ENCODE measurements at places on chromosomes 3 and 15.
A peak's percentile ranks its signal among the peaks of the same experiment; 100 is the strongest.

- no peak for DNase-seq
Observed at GRCh38 chr3:176968631-176969030, 228.7 kb downstream of the TBL1XR1 start.

DNA sequence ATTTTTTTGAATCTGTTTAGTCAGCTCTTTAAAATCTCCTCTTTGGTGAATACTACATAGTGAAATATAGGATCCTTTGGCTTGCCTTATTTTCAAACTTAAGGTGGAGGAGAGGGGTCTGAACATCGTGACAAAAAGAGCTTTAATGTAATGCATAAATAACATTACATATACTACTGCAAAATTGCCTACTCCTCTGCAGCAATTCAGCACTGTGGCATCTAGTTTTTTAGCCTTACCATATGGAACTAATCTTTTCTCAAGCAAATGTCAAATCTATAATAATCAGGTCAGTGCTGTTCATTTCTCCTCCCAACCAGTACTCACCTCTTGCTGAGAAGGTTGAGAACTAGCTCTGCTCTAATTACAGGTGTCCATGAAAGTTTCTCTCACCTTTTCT lies 394.0 kb upstream of the CDIN1 start:
- no peak for DNase-seq

- DNase-seq = peak; percentile 95
Observed at GRCh38 chr3:193592841-193593667, at the start of gene OPA1. Gene OPA1, plus strand, starts transcription at chr3:193593208. Its CDS starts 170 bp downstream, at chr3:193593378.

DNA sequence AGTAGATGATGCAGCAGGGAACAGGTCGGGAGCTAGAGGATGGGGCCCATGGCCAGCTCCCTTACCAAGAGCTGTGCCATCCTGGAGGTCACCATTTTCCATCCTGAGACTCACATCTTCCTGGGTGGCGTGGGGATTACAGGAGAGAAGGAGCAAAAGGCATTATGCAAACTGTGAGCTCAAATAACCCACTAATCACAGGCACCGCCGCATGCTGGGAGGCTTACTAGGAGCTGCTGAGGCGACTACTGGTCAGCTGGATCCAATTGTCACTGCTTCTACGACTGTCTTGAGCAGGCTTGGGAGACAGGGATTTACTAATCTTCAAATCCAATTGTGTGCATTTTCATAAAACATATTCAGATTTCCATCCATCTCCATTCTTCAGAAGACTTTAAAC lies 12.5 kb upstream of the KBTBD12 start:
- DNase-seq = no peak

- no peak for DNase-seq
Observed at GRCh38 chr15:74565381-74566085, 24.5 kb downstream of the ARID3B start.

DNA sequence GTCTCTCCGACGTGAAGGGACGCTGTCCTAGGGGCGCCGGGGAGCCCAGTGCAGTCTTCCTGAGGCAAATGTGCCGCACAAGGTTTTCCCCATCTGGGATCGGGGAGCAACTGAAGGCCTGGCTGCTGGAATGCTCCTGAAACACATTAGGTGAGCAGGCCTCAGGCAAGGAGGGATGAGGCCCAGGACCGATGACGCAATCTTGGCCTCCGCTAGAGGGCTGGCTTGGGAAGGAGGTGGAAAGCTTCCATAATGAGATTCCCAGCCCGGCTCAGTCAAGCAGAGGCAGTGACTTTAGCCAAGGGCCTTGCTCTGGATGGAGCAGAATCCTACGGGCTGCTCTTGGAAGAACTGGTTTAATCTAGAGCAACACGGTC lies 50.8 kb downstream of the CPN2 start:
- no peak for DNase-seq

DNA sequence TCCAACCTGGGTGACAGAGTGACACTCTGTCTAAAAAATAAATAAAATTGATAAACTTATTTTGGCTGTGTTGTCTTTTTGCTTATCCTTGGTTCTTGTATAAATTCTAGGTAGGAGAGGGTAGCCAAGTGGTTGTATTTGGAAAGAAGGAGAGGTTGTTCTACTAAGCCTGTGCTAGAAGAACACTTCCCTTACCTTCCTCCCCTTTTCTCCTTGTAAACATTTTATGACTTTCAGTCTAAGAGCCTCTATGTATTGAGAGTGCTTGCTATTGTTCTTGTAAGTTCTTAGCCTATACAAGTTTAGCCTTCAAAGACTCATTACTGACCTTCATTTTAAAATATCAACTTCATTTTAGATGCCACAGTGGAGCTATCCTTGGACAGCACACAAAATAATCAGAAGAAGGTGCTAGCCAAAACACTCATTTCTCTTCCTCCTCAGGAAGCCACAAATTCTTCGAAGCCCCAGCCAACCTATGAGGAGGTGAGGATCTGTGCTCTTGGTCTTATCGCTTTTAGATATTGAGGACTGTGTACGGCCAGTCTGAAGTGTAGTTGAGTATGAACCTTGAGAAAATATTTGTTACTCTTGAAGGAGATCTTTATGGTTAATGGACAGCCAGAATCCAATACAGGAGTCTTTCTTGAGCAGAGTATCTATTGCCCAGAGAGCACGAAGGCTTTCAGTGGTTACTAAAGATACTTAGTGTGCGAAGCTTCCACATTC lies 22.1 kb downstream of the SNX1 start:
- no peak for DNase-seq

GRCh38 chr3:67318162-67318561 lies 320.1 kb downstream of the KBTBD8 start:
- DNase-seq = no peak

- DNase-seq = no peak
Observed at GRCh38 chr15:84982301-84982920, 755 bp downstream of the PDE8A start.

DNA sequence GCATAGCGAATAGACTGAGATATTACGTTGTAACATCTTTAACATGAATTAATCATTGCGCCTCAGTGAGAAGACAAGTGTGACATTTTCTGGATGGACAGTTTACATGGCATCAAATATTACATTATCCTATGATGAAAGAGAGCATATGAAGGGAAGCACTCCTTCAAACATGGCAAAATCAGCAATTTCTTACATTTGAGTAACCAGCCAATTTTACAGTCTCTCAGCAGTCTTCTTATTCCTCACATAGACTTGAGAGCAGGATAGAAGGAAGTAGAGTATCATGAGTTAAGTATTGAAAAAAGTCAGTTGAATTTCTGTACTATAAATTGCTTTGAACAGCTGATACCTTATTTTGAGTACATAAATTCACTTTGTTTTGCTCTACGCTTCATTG lies 38.9 kb downstream of the FANCI start:
- no peak for DNase-seq

- DNase-seq = no peak
Observed at GRCh38 chr15:74208496-74208895, 5.9 kb upstream of the STRA6 start.

DNA sequence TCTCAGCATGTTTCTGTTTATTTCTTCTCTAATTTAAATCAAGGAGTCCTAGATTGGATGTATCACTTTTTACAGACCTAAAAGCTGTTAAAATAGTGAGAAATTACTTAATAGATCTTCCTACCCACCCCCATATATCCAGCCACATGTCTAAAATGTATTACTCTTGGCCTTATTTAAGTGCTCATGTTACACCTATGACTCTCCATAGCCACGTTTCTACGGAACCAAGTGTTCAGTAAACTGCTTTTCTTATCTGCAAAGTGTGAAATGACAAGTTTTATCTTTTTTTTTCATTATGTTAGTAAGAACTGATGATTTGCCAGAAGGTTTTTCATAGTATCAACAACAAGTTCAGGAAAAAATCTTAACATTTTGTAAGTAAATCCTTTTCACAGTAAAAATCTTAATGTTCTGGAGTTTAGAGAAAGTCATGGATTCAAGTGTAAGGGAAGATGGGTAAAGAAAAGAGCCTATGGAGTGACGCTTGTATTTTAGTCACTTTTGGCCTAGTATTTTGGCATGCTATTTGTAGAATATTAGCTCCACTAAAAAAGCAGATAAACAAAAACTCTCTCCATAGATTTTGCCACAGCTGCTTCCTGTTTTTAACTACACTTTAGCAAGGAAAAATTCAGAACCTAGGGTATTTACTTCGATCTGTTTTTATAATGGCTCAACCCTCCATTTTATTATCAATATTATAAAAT lies 41.2 kb upstream of the IGSF10 start:
- no peak for DNase-seq

DNA sequence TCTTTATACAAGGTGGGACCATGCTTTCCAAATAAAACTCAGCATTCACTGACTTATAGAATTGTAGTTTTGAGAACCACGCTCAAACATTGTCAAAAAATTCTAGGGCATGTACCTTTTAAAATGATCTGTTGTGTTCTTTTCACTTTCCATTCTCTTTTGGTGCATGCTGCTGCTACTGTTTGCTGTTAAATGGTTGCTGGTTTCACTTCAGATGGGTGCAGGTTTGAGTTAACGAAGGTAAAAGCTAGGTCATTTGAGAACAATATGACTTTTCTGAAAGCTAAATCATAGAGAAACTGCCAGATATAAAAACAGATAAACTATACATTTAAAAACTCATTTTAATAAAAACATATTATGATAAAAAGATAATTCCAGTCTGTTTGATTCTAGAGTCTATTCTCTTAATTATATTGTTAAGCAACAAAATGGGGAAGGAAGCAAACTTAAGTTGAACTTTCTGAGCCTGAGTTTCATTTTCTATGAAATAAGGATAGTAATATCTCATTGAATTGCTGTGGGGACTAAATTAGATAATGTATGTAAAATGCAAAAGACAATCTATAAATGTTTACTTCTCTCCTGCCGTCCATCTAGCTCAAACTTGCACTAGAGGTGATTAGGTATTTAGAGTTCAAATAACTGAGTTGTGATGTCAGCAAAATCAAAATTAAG lies 82.4 kb downstream of the OXSM start:
- DNase-seq = no peak
